H54 (cell line): ENCODE measurements at places on chromosomes 4 and X.

DNA sequence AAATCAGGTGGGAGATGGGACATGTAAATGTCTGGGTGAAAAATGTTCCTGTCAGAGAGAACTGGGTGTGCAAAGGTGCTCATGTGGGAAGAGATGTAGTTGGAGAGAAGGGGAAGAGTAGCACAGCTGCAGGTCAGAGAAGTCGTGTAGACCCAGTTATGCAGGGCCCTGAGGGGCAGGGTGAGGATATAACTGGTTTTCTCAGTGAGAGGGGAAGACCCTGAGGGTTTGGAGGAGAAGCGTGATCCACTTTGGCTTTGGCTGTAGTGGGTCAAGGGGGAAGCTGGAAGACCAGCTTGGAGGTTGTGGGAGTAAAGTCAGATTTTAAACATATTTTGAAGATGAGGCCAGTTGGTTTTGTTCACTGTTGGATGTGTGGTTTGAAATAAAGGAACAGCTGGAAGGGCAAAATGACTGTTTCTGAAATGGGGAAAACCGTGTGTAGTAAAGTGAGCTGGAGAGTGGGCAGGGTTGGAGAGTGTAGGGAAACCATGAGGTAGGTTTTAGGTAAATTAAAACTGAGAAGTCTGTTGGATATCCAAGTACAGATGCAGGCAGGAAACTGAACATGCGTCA is 44.2 kb downstream of the NAP1L5 start:
- no peak for DNase-seq

DNA sequence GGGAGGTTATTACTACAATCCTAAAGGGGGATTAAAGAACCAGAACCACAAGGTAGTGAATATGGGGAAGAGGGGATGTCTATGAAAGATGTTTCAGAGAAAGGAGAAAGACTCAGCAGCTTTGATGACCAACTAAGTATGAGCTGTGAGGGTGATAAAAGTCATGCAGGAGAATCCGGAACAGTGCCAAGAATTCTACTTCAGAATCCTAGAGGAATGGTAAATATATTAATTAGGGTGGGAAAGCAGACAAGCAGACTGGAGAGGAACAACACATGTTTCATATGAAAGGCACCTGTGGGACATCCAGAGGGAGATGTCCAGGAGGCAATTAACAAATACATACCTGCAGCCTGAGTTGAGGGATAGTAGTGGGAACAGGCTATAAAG is 642.2 kb upstream of the DIPK2B start:
- no peak for DNase-seq

DNA sequence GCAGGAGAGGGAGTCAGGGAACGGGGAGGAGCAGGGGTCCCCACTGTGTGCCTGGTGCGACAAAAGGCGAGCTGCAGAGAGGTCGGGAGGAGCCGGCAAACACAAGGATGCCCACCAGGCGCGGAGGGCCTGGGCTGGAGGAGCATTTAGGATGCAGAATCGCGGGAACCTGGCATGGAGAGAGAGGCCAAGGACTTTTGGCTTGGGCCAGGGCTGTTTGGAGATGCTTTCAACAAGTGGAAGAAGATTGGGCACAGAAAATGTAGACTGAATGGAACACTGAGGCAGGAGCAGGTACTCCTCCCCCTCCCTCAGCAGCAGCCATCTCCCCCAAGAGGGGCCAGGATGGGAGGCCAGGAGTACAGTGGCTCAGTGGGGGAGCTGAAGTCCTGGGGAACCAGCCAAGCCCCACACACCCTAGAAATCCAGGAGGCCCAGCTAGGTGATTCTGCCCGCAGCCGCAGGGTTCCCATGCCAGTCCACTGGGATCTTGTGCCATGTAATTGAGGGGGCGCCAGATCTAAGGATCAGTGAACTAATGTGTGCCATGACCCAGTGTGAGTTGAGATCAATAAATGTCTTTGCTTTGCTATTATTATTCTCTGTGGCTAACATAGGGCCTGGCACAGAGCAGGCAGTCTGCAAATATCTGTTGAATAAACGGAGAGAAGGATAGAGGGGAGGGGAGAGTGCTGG is 1.1 kb upstream of the ABLIM2 start:
- DNase-seq, result no peak

DNA sequence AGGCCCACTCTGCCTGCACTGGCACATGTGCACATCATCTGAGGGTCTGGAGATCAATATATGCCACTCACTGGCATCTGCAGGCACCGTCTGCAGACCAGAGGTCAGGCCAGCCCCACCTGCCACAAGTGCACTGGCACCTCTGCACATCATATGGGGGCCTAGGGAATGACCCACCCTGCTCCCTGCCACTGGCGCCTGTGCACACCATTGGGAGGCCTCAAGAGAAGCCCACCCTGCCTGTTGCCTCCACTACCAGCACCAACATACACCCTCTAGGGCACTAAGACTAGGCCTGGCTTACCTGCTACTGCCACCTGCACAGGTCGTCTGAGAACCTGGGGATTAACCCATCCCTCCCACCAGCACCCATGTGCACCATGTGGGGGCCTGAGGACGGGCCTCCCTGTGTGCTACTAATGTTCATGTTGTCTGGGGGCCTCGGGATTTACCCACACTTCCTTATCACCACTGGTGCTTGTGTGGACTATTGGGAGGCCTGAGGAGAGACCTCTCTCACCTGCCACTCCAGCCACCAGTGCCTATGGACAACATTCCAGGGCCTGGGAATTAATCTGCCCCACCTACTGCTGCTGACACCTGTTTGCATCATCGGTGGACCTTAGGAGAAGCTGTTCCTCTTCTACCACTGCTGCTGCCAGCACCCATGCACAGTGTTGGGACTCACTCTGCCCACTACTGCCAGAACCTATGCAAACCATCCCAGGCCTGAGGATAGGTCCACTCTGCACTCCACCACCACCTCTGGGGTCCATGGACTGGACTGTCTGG is 113.7 kb downstream of the REELD1 start:
- no peak for DNase-seq

DNA sequence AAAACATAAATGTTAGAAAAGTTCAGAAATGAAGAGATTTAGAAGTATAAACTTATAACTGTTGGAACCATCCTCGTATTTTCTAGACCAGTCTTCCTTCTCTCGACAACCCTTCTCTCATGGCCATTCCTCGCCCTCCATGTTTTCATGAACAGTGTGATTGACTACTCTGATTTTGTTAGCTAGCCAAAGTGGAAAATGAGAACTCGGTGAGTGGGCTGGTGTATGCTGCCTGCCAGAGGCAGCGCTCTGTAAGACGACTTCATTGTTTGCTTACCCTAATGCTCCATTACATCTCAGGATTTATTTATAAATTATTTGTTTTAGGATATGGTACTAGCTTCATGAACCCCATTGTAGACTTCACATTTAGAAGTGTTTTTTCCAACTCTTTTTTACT is 153.0 kb downstream of the CBR4 start:
- DNase-seq, result no peak

DNA sequence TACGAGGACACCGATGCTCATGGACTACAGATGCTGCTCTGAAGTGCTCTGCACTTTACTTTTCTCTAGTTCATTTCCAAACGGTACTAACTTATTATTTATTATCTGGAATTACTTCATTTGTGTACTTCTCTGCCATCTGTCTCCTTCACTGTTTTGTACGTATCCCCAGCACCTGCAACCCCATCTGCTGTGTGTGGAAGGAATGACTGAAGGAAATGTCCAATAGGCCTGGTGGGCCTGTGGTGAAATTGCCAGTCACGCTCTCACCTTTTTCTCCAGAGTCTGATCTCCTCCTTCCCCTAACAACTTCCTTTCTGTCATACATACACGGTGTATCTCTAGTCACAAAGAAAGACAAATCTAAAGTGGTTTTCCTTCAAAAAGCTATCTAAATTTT is 12.9 kb downstream of the TMEM154 start:
- no peak for DNase-seq

DNA sequence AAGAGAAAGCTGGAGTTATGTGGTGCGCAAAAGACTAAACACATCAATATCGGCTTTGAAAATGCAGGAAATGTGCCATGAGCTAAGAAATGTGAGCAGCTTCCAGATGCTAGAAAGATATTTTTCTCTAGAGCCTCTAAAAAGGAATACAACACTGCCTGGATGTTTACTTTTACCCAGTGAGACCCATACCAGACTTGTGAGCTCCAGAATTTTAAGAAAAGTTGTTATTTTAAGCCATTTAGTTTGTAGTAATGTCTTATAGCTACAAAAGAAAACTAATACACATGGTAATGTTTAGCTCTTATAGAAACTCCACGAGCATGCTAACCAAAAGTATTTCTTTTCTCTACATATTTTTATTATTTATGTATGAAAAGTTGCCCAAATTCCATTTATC is 1389.4 kb downstream of the C4orf33 start:
- no peak for DNase-seq

DNA sequence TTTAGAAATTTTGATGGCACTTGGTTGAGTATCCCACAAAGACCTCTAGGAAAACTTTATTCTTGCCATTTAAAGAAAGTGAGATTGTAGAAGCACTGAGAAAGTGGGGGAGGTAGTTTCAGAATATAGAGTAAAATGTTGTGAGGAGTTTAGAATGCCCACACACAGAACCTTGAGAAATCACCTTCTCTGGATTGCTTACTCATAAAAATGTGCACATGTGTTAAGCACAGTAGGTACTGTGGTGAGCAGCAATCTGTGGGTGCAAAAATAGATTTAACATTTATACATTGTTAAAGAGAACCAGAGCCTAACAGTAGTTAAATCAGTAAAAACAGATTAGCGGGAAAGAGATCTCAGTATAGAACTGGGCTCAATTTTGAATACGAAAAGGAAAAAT is 201.2 kb upstream of the NWD2 start:
- no peak for DNase-seq

DNA sequence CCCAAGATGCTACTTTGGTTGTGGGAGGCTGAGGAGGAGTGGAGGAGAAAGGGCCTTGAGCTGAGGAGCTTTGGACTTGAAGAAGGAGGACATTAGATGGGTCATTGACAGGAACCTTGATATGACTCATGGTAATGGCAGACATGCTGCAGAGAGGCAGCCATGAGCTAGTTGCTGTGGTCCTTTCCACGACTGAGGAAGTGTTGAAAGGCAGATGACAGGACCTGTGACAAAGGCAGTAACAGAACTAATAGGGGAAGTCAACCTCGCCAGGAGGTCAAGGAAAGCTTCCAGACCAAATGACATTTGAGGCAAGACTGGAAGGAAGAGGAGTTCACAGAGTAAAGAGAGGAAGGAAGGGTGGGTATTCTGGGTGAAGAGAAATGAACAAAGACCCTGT is 7.6 kb upstream of the XPNPEP2 start:
- no peak for DNase-seq

GRCh38 chrX:43728966-43729365 is 72.9 kb downstream of the MAOA start:
- DNase-seq, result no peak

DNA sequence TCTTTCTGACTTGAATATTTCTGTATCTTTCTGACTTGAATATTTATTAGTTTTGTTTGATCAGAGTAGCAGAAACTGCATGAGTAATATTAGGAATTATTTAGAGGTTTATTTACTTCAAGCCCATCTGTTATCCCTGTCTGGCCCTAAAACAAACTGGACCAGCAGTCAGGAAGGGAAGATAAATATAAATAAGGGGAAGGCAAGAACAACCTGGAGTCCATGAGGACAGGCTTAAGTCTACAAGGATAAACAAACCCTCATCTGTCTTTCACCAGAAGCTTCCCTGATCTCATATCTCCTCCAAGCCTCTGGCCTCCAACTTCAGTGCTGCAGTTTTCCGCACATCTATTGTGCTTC is 524.9 kb downstream of the CENPC start:
- no peak for DNase-seq

DNA sequence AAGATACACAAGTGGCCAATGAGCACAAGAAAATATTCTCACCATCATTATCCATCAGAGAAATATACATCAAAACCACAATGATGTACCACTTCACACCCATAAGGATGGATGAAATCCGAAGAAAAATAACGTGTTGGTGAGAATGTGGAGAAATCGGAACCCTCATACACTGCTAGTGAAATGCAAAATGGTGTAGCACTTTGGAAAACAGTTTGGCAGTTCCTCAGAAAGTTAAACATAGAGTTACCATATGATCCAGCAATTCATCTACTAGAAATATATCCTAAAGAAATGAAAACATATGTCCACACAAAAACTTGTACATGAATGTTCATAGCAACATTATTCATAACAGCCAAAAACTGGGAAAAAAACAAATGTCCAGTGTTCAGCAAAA is 18.5 kb upstream of the APBB2 start:
- DNase-seq, result no peak

GRCh38 chr4:57462843-57463242 is 352.7 kb upstream of the IGFBP7 start:
- DNase-seq, result no peak

- DNase-seq, result no peak
These were observed 360.3 kb upstream of the CXorf51B start for GRCh38 chrX:146449243-146449642.

- no peak for DNase-seq
These were observed 415.4 kb downstream of the SPRY1 start for GRCh38 chr4:123812066-123812390.

GRCh38 chr4:4860600-4861389 is 1.3 kb downstream of the MSX1 start:
- DNase-seq, result peak; percentile 84

GRCh38 chr4:7138223-7139166 is 53.8 kb upstream of the SORCS2 start:
- no peak for DNase-seq

- DNase-seq, result no peak
These were observed 29.2 kb downstream of the HTT-AS start for GRCh38 chr4:3044870-3045819.

DNA sequence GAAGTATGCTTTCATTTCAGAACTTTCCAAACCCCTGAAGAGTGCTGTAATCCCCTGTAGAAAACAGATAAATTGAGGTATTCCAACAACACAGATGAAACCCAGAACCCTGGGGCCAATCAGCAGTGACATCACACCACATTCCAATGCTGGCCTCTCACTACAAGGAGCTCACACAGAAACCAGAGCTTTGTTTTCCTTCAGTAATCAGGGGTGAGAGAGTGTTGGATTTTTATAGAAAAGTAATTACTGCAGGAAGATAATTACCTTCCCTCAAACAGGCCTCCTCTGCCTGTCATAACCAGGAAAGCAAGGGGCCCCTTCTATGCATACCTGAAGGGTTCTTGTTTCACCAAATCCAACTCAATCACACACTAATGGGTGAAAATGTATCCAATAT is 246.2 kb downstream of the SCFD2 start:
- DNase-seq, result no peak

GRCh38 chr4:173517781-173518424 is 12.1 kb downstream of the HAND2 start:
- no peak for DNase-seq

DNA sequence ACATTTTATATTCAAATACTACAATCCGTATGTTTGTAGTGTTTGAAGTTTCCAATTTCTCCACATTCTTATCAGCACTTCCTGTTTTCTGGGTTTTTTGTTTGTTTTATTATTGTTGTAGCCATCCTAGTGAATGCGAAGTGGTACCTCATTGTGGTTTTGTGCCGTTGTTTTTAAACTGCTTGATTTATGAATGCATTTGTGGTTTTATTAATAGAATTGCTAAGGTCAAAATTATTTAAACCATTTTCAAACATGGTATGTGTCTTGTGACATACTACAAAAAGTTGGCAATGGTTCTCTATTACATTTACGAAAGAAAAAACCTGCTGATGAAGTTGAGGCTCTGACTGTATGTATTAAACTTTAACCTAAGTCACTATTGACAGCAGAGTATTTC is 780.0 kb upstream of the MAGEB2 start:
- no peak for DNase-seq
